Activated gamma-delta T cell treated with anti-CD3 and anti-CD28 coated beads, Interleukin-2, amount 50 U/mL, for 16 hours (primary cell): ENCODE measurements at places on chromosomes 2 and 18.

DNA sequence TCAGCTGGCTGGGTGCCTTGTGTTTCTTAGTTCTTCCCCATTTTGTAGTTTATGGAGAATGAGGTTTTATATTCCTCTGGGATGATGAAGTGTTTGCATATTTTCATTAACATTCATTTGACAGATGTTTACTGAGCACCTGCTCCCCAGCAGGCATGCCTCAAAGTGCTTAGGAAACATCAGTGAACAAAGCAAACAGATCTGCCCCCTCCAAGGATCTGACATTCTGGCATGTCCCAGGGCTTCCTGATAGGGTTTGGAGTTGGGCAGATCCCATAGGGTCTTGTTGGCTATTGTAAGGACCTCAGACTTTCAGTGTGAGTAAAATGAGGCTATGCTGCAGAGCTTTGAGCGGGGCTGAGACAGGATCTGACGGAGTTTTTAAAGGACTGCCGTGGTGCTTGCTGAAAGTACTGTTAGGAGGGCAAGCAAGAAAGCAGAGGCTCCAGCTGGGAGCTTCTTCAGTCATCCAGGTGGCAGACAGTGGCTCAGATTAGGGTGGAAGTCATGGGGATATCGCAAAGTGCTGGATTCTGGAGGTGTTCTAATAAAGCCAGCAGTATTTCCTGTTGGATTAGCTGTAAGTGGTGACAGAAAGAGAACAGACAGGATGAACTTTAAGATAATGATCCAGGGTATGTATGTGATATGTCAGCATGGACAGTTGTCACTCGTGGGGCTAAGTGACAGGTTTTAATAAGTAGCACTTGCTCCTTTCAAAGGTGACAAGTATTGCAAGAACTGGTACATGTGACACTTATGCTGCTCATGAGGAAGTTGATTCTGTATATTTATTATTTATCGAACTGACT, 11.3 kb upstream of the IAH1 start:
- DNase-seq = no peak

DNA sequence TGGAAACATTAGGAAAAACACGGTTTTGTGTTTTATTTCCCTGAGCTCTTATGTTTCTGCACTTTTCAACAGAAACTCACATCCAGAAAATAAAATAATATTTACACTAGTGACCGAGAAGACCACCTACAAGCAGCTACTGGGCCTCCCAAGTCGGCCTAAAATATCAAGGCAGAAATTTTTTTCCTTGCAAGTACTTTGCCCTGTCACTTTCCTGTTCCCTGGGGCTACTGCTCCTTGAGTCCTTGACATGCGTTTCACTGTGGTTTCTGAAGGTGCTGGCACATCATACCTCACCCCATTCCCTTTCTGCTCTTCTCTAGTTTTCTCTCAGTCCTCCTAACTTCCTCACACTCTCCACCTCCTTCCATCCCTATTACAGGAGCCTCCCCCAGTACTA, 279.1 kb downstream of the AGPS start:
- no peak for DNase-seq

DNA sequence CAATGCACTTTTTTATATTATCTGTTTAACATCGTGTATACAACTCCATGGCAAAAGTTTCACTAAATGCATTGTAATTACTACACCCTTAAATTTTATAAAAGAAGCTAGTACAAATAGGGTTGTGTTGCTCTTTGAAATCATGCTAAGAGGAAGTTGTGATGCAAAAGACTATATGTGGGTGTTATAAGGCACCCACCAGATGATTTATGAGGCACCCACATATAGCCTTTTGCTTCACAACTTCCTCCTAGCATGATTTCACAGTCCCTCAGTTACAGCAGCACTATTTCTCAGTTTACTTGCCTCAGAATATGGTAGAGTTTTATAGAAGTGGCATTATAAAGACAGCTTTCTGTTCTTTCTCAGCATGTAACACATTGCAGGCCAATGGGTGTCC, 277.3 kb upstream of the DOK6 start:
- DNase-seq = no peak

DNA sequence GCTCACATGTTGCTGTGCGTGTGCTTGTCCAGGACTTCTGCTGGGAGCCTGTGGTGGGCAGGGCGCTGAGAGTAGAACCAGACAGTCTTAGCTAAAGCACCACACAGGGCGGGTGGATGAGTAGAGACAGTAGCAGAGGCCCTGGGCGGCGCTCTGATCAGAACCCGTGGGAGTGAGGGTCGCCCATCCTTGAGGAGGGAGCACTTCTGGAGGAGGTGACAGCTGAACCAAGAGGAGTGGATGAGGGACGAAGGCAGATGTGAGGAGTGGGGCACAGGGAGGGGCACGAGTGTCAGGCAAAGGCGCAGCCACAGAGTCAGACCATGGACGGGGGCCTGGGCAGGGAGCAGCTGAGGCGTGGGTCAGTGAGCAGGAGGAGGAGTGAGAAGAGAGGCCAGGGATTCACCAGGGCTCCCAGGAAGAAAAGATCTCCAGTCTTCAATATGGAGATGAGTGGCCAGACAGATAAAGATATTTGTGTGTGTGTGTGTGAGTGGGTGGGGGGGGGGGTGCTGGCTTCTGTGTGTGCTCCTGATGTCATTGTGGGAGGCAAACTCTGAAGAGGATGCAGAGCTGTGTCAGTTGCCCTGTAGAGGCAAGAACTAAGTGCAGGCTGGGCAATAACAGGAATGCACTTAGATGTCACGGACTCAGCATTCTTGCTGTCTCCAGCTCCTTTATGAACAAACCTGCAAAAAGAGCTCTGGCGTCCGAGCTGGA, 79.6 kb downstream of the TPO start:
- DNase-seq = no peak

GRCh38 chr2:189593115-189593514, 12.5 kb upstream of the SLC40A1 start:
- DNase-seq = no peak

DNA sequence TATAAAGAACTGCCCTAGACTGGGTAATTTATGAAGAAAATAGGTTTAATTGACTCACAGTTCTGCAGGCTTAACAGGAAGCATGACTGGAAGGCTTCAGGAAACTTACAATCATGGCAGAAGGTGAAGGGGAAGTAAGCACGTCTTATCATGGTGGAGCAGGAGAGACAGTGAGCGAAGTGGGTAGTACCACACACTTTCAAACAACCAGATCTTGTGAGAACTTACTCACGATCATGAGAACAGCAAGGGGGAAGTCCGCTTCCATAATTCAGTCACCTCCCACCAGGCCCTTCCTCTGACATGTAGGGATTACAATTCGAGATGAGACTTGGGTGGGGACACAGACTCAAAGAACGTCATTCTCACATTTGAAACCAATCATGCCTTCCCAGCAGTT, 260.1 kb upstream of the FAM98A start:
- no peak for DNase-seq

GRCh38 chr2:181784556-181784955, 104.2 kb upstream of the NEUROD1 start:
- DNase-seq = no peak

DNA sequence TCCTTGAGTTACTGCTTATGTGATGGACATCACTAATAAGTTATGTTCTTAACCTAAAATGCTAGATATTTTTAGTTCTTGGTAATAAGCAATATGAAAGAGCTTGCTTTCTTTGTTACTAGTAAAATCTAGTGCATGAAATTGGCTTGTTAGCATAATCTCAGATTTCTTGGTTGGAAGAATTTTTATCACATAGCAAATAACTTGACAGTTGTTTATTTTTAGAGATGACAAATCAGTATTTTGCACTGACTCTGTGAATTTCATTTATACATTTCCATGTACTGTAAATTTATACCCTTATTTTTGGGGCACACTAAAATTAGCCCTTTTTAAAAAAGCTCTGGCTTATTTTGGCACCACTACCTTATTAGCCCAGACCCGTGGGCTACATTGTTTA, 45.6 kb downstream of the LCLAT1 start:
- DNase-seq = no peak

DNA sequence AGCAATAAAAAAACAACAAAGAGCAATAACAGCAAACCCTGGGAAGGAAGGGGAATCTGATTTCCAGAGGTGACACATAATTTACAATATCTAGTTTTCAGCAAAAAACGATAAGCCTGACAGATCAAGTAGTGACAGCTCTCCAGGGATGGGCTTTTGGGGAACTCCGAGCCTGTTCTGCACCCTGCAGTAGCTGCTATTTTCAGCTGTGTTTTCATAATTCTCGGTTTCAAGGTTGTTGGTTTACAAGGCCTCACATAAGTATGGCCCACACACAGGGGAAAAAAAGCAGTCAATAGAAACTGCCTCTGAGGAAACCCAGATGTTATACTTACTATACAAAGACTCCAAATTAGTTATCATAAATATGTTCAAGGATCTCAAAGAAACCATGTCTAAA, 67.7 kb upstream of the CTLA4 start:
- no peak for DNase-seq

- no peak for DNase-seq
Observed at GRCh38 chr18:56844556-56844955, 193.4 kb downstream of the WDR7 start.

DNA sequence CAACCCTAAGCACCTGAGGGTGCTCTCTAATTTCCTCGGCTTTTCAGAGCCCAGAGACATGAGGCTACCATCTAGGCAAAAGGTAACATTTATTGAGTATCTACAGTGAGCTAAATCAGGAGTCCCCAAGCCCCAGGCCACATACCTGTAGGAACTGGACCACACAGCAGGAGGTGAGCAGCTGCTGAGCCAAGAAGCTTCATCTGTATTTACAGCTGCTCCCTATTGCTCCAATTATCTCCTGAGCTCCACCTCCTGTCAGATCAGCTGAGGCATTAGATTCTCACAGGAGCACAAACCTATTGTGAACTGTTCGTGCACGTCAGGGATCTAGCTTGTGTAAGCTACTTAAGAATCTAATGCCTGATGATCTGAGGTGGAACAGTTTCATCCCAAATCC, 70.2 kb downstream of the RND3 start:
- DNase-seq = no peak

DNA sequence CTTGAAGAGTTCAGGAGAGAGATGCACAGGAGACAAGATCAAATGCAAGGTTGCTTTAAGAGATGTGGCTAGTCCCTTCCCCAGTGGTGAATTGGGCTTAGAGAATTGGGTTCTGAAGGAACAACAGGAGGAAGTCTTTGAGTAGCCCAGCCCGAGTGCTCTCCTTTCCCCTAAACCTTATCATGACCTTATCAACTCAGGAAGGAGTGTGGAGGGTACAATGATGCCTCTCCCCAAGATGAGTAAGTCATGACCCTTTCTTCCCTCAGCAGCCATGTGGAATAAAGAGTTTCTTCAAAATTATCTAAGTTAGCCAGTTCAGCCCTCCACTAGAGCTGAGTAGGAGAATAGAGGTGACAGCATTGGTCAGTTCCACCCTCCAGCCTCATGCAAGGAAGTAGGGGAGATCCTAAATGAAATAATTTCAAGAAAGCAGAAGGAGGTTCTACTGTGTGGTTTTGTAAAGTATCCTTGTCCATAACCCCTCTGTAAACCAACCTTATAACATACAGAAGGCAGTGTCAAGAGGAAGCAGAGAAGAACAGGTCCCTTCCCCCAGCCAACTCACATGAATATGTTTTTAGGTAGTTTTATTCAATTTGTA, 88.4 kb downstream of the ARHGAP15 start:
- no peak for DNase-seq

DNA sequence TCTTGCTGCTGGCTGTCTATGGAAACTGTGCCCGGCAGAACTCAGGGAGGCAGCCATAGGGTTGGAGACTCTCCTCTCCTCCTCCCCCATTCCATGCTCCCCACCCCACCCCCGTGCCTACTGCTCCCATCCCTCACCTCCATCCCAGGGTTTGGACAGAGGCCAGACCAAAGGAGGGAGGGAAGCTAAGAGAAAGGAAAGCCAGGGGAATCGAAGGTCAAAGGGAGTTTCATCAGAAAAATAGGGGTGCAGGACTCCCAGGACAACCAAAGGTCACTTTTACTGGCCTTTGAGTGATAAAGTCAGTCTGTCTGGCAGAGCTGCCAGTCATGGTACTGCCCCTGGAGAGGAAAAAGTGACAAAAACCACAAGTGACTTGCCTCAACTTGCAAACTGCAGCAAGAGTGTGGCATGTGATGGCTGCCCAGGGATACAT, 187.3 kb upstream of the CTAGE1 start:
- DNase-seq = no peak

GRCh38 chr2:11068079-11068741, 87.1 kb upstream of the SLC66A3 start:
- DNase-seq = no peak

DNA sequence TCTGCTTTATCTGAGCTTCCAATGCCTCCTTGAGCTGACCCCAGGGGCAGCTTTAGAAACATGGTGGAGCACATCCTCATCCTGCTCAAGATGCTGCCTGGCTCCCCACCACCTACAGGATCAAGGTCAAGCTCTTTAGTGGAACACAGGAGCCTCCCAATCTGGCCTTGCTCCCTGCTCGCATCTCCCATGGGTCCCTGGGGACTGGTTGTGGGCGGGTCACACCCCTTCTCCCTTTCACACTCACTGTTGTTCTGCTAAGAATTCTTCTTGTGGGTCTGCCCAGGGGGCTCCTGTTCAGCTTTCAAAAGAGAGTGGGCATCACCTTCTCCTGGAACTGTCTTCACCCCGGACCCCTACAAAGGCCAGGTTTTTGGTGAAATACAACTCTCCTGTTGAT, 8.4 kb upstream of the NT5DC4 start:
- DNase-seq = no peak

DNA sequence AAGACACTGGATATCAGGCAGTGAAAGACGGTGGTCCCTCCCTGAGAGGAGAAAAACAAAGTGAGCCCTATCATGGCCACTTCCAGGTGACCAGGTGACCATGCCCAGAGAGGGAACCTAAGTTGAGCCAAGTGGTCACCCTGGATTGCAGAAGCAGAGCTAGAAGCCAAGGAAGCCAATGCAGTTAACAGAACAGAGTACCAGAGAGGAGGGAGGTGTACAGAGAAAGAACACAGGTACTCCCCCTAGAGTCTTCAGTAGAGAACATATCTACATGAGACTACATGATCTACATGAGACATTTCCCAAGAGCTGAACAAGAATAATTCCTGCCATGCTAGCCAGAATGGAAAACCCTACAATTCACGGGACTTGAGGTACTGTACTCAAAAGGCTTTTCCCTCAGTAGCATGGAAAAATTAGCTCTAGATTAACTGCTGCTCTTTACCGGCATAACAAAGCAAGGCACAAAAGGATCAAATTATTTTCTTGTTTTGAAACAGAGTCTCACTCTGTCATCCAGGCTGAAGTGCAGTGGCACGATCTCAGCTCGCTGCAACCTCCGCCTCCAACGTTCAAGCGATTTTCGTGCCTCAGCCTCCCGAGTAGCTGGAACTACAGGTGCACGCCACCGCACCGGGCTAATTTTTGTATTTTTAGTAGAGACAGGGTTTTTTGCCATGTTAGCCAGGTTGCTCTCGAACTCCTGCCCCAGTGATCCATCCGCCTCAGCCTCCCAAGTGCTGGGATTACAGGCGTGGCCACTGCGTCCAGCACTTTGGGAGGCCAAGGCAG, 23.5 kb downstream of the ROCK2 start:
- no peak for DNase-seq

GRCh38 chr2:218074031-218074430, 5.0 kb downstream of the RUFY4 start:
- no peak for DNase-seq

DNA sequence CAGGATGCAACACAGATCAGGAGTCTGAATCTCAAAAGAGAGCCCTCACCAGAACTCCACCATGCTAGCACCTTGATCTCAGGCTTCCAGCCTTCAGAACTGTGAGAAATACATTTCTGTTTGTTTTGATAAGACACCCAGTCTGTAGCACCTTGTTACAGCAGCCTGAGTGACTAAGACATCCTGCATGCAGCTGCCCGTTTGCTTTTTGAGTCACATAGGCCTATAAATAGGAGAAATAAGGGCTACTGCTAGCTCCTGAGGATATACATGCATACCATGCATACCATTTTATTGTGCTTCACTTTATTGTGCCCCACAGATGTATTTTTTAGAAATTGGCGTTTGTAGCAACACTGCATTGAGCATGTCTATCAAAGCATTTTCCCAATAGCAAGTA, 337.8 kb downstream of the CDH2 start:
- DNase-seq = no peak
